ENCODE measurements at places on chromosomes 11 and 22. TPM values are rescaled to one million over a fixed set of nuclear protein-coding genes. Genes with fewer than 3 reads are reported as not detected.

DNA sequence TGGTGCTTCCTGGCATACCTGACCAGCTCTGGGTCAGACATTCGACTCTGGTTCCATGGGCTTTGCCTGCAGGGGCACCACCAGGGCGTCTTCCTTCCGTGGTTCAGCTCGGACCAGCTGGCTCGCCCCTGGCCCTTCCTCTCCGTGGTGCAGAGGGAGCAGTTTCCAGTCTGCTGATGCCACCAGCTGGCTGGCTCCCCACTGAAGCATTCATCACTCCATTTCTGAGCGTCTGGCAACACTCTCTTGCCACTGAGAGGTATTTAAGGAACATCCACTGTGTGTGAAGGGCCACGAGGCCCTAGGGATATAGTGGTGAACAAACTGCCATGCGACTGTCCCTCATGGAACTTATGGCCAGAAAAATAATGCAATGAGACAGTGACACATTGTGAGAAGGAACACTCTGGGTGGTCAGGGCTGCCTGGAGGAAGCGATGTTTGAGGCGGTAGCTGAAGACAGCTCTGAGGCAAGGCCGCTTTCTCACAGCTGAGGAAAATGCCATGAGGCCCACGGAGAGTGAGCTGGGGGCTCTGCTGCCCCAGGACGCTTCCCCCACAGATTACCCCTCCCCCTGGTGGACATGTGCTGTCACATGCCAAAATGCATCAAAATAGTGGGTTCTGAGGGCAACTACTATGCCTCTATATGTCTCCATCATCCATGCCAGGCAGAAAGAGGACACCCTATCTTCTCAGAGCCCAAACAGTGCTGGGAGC lies 44.9 kb upstream of the ARFGAP3 start:
- no peak for DNase-seq

DNA sequence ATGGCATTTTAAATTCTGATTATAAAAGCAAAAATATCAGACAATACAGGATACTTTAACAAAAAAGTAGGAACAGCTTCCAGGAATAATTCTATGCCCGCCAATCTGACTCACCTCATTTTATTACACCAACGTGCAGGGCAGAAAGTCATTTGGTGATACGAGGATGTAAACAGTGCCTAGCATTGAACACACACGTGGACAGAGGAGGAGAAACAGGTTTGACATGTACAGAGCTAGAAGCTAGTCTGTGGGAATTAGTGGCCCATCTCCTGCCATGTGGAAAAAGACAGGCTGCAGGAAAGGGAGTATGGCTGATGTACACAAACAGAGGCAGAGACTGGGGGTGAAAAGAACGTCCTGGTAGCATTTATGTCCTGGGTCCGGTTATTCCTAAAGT lies 9.0 kb upstream of the SPINDOC start:
- DNase-seq, result no peak

GRCh38 chr11:69695581-69695980 lies 8.2 kb downstream of the FGF19 start:
- DNase-seq, result no peak

DNA sequence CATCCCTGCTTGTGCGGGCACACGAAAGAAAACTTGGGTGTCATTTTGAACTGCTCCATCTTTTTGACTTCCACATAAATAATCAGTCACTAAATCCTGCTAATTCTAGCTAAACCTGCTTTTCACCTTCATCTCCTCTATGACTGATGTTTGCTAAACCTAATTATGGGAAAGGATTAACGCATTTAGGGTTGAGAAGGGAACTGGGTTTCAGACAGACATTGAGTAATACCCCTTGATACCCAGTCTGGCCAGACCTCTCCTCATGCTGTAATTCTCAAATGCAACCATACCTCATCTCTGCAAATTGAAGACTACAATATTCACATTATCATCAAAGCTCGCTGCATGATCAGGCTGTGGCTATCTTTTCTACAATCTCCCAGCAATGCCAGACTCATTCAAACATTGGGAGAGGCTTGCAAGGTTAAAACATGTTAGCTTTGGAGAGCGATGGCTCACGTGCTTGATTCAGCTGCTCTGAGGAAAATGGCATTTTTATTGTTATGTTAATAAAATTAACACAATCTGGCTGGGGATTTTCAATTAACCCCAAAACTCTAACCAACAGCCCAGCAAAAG lies 2.4 kb downstream of the HPS4 start:
- DNase-seq, result no peak

DNA sequence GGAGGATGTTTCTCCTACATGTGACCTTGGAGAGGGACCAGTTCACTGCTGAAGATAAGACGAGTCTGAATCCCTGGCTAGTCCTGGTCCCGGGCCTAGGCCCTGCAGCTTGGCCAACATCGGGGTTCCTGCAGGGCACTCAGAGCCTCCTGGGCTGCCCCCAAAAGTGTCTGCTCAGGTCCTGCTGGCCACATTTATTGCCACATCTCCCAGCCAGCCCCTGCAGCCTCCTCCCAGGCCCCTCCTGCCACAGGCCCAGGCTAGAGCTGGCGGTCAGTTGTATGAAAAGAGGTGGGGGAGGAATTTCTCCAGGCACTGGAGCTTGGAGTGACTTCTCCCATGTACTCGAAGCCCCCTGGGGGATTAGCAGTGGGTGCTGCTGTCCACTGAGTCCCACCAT lies 56.5 kb upstream of the PPARA start:
- no peak for DNase-seq

DNA sequence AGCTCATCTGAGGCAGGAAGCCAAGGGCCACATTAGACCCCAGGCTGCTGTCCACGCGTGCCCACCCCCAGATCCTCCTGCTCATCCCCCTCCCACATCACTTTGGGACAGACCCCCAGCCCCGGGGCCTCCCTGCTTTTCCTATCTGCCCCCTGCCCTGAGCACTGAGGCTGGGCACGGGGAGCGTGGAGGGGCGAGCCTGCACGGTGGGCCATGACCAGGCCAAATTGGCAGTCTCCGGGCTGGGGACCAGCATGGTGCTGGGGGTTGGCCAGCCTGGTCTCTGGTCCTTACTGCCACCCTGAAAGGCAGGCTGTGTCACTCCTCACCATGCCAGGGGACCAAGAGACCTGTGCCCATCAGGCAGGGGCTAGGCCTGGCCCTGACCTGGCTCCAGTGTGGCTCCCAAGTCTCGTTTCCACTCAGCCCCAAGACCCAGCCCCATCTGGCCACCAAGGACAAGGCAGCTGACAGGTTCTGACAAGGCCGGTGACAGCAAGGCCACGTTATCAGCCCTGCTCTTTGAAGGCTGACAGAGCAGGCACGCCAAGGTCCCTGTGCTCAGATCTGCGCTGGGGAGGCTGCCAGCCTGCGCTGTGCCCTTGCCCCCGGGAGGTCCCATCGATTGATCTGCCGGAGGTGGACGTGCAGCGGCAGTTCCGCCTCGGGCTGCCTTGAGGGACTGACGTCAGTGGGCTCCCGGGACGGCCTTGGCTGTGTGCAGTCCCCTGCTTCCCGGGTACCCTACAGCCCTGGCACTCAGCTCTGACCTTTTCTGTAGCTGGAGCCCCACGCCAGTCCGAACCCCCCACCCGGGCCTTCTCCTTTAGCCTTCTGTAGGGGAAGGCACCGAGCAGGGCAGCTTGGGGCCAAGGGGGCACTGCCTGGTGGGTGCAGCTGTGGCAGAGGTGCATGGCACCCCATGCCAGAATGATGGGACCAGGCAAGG lies 3.6 kb downstream of the TNNI2 start:
- no peak for DNase-seq

The CNGA4 gene
- total RNA-seq, result 0.61 TPM

Data from CD4-positive, alpha-beta memory T cell (primary cell).